Left ventricle myocardium inferior (tissue), 1 donor: ENCODE measurements at places on chromosomes 6 and 20.

- no peak for DNase-seq
Observed at GRCh38 chr20:38843346-38843745, 37.8 kb downstream of the PPP1R16B start.

DNA sequence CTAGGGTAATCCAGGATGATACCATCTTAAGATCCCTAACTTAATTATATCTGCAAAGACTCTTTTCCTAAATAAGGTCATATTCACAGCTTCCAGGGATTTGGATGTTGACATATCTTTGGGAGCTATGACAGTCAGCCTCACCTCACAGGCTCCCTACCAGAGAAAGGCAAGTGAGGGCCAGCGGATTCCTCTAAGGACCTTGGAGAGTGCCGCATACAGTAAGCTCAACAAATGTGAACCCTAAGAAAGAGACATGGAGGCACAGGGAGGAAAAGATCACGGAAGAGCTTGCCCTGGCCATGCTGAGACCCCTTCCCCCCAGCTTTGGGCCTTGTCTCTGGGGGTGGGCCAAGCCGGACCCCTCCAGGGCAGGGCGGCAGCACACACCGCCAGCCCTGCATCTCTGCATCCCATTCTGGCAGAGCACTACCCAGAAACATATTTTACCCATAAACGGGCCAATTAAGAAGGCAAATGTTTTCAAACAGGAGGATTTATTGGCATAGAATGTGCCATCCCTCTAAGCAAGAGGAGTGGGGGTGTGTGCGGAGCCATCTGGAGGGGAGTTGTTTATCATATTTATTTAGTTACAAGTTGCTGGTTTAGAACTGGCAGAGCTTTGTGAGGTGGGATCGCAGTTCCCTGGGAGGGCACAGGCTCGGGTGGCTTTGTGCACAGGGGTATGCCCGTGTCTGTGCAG is 55.4 kb downstream of the CHMP4B start:
- DNase-seq = no peak

DNA sequence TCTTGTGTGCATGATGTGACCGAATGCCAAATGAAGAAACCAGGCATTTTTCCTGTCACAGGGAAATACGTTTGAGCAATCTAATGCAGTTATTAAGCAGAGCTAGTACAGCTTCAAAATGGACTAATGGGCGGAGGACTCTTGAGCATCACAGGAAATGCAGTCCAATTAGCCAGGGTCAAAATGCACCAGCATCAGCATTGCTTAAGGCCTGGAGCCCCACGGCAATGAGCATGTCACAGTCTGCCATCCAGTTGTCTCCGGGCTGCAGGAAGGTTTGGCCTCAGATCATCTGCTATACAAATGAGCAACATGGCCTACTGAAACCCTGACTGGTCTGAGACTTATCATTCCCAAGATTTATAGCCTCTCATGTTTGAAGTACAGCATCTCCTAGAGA is 652.1 kb upstream of the SLC35B3 start:
- no peak for DNase-seq

GRCh38 chr6:165042912-165043311 is 266.5 kb downstream of the C6orf118 start:
- DNase-seq = no peak

- no peak for DNase-seq
Observed at GRCh38 chr6:106356378-106356777, 4.1 kb upstream of the CRYBG1 start.

GRCh38 chr20:37886851-37887297 is 16.1 kb upstream of the VSTM2L start:
- peak; percentile 79 for DNase-seq

- no peak for DNase-seq
Observed at GRCh38 chr6:135630789-135631376, 133.3 kb upstream of the AHI1 start.

DNA sequence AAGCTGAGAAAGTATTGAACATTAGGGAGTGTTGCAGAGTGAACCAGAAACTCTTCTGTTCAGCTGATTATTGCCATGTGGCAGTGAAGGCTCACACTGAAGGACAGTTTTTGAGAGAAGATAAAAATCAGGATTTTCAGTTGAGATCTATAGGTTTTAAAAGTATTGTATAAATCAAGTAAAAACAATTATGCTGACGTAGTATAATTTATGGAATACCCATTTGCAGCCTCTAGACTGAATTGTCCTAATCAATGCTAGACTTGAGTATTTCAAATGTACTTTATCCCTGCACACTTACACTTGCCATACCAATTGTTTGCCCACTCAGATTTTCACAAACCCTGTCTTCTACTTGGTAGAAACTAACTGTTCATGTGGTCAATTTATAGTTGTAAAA is 245.8 kb downstream of the FRK start:
- no peak for DNase-seq

DNA sequence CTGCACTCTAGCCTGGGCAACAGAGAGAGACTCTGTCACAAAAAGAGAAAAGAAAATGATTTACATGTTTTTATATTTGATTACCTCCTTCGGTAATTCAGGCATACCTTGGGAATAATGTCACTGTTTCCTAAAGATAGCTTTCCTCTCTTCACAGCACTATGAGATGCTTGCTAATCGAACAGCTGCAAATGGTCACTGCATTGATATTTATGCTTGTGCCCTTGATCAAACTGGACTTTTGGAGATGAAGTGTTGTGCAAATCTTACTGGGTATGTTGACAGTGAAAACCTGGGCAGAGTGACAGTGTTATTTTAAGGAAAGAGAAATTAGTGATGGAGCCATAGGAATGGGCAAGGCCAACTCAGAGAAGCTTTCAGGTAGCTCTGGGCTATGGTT is 19.6 kb downstream of the SEC23B start:
- no peak for DNase-seq

DNA sequence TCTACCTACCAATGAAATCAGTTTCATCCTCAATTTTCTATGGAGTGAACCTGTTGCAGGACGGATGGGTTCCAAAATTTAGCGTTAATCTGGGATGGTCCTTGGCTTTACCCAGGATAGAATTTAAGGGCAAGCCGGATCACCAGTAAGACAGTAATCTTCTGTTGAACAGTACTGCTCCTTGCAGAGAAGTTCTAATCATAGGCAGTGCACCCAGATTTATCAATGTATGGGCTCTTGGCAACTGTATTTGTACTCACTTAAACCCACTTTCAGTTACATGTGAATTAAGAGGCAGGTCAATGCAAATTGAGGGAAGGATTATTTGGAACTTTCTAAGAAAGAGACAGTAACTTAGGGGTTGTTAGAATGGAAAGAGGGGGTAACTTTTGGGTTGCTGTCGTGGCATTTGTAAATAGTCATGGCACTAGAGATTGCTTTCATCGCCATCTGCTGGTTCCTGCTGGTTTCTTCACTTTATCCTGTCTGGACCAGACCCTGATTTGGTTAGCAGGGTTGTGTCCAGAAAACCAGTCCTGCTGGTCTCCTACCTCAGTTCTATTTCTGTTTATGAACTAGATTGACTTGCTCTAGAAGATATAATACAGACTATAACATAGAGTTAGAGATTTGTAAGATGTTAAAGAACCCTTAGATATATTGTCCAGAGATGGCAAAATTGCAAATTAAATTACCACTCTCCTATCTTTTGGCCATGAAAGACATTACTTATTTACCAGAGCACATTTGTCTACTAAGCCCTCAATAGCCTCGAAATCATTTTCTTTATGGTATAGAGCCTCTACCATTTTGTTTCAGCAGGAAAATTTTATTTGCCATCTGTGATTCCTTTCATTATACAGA is 646.3 kb downstream of the UTRN start:
- DNase-seq = no peak

- peak; percentile 34 for DNase-seq
Observed at GRCh38 chr20:62360854-62361798, 6.0 kb downstream of the LAMA5 start.

GRCh38 chr6:39980839-39981580 is 46.7 kb upstream of the MOCS1 start:
- DNase-seq = no peak

GRCh38 chr6:156980515-156980914 is 203.3 kb downstream of the ARID1B start:
- no peak for DNase-seq

GRCh38 chr20:21554376-21554890 is 40.6 kb upstream of the NKX2-2 start:
- DNase-seq = no peak

DNA sequence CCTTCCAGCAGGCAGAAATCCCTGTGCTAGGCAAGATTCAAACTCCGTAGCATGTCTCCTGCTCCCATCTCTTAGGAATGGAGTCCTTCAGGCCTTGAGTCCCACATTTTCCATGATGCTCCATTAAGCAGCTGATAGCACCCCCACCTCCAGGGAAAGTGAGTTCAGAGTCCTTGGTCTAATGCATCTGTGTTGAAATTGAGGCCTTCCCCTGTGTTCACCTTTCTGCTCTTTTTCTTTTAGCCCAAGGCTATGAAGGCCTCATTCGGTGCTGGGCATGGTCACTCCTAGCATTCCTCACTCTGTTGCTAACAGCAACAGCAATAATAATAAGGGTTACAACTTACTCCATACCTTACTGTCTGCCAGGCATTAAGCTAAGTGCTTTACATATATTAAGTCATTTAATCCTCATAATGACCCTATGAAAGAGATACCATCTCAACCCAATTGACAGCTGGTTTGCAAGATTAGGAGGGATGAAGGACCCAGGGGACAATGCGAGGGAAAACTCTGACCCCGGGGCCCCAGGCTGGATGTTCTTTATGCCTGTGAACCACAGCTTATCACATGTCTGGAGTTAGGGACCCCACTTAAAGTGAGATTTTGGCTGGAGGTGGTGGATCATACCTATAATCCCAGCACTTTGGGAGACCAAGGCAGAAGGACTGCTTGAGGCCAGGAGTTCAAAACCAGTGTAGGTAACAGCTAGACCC is 17.5 kb upstream of the PANK2 start:
- DNase-seq = no peak

DNA sequence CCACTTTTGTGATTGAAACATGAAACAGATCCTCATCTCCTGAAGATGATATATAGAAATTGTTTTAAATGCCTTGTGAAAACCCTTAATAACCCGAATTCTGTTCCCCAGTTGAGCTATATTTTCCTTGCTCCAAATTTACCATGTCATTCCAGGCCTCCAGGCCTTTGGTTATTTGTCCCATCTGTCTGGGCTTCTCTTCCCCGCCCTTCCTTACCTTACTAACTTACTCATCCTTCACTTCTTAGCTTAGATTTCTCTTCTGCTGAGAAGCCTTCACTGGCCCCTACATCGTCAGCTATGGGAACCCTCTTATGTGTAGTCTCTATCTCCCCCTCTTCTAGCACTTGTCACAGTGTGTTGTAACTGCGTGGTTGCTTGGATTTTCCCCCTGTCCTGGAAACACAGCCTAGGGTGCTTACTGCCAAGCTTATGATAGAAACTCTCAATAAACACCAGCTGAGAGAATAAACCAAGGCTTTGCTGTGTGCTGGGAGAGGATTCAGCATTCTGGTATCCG is 68.6 kb downstream of the SGK1 start:
- DNase-seq = no peak

- no peak for DNase-seq
Observed at GRCh38 chr20:47093320-47093966, 198.8 kb downstream of the EYA2 start.

DNA sequence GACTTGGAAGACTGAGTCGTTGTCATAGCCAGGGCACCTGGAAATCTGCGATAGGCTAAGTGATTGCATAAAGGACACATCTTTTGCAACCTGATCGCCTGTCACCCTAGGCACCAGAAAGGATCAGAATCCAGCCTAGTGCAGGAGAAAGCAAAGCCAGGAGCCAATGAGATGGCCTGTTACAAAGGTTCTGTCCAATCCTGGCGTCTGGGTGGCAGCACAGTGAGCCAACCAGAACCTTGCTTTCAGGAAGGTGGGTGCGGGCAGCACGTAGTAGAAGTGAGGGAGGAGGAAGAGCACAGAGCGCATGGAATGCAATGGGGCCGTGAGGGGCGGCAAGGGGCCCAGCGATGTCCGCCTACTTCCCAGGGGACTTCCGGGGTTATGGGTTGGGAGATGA is 120.4 kb upstream of the GGTLC1 start:
- DNase-seq = no peak

GRCh38 chr6:145036848-145037567 is 698.3 kb downstream of the EPM2A start:
- DNase-seq = no peak

- DNase-seq = peak; percentile 39
Observed at GRCh38 chr6:41371461-41371991, 36.1 kb downstream of the NCR2 start.

DNA sequence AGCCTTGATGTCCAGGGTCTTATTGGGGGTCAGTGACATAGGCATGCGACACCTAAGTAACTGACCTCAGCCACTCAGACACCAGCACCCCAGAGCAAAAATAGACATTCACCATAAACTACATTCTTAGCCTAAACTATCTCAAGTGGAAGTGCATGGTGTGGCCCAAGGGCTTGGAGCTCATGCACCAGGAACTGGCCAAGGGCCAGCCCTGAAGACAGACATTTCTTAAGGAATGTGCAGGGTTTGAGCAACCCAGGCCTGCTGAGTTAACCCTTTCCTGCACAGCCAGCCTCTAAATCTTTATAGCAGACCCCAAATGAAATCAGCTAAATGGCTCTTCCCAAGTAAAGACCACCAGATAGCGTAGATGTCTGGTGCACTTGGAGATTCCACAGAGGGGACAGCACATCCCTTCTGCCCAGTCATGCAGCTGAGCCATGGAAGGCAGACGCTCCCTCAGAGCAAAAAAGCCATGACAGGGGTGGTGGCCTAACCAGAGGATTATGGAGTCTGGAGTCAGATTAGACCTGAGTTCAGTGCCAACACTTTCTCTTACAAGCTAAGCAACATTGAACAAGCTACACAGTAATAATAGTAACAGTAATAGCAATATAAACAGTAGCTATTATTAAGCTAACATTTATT is 222.6 kb downstream of the ZMYND8 start:
- DNase-seq = no peak

GRCh38 chr20:46550461-46550860 is at the start of gene OCSTAMP:
OCSTAMP (minus strand) TSS chr20:46550654; CDS start chr20:46550560, 94 bp downstream.
- DNase-seq = no peak

GRCh38 chr6:11744753-11745152 is 33.9 kb downstream of the ADTRP start:
- DNase-seq = peak; percentile 45

GRCh38 chr20:17210387-17210786 is 16.5 kb upstream of the PCSK2 start:
- no peak for DNase-seq

DNA sequence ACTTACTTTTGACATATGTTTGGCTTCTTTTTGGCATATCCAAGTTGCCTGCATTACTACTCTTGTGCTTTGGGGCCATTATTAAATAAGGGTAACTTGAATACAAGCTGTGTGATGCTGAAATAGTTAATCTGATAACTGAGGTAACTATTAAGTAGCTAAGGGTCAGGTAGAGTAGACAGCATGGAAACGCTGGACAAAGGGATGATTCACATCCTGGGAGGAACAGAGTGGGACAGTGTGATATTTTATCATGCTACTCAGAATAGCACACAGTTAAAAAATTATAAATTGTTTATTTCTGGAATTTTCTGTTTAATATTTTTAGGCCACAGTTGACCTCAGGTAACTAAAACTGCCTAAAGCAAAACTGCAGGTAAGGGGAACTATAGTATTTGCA is 483.9 kb downstream of the RFPL4B start:
- no peak for DNase-seq

GRCh38 chr20:53360852-53361251 is 232.8 kb downstream of the ZNF217 start:
- no peak for DNase-seq

- no peak for DNase-seq
Observed at GRCh38 chr20:16758454-16759180, 10.5 kb downstream of the OTOR start.

- DNase-seq = no peak
Observed at GRCh38 chr6:13808801-13809200, 5.6 kb downstream of the MCUR1 start.

- no peak for DNase-seq
Observed at GRCh38 chr6:82970839-82971238, 94.8 kb downstream of the UBE3D start.
